Fibroblast of skin of left biceps (primary cell): ENCODE measurements at places on chromosomes 3 and 15.

- DNase-seq = no peak
Observed at GRCh38 chr15:51299187-51300015, 39.0 kb downstream of the CYP19A1 start.

GRCh38 chr3:67288466-67289106, 290.5 kb downstream of the KBTBD8 start:
- DNase-seq = no peak

- DNase-seq = no peak
Observed at GRCh38 chr3:112302881-112303763, 9.1 kb upstream of the SLC9C1 start.

GRCh38 chr3:137347817-137348368, 390.1 kb downstream of the IL20RB start:
- DNase-seq = no peak

DNA sequence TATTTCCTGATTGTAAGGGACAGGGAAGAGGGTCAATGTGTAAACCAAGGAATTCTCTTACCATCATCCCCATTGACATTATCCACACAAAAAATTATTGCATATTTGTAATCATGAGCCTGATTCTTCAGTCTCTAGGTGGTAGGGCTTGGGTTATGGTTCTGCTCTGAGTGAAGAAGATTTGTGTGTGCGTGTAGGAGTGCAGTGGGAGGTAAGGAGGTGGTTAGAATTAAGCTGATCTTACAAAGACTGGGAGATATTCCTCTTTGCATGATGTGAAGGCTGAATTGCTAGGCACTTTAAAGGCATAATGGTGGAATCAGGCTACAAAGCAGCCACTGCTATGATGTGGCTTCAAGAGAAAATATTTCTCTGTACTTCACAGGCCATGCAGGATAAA, 23.0 kb upstream of the MINDY4B start:
- no peak for DNase-seq

- no peak for DNase-seq
Observed at GRCh38 chr3:155335724-155336354, 42.4 kb upstream of the STRIT1 start.

DNA sequence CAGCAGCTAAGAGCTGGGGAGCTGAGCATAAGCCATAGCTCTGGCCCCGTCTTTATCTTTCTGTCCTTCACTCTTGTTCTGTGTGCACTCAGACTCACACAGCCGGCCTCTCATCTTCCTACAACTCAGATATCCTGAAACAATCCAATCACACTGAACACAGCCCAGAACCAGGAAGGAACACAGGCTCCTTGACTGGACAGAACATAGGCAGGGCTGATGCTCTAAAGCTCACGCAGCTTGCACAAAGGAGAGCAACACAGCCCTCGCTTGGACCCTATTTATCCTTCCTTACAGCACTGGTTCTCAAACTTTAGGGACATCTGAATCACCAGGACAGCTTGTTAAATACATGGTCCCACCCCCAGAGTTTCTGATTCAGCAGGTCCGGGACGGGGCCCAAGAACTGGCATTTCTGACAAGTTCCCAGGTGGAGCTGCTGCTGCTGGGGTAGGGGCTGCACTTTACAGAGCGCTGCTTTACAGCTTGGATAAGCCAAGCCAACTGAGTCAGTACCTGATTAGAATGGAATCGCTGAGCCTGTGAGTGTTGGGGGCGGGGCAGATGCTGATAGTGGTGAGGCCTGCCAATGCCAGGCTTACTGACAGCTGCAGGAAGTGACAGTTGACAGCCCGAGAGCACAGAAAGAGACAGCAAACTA, 65.1 kb downstream of the MRPL46 start:
- no peak for DNase-seq

DNA sequence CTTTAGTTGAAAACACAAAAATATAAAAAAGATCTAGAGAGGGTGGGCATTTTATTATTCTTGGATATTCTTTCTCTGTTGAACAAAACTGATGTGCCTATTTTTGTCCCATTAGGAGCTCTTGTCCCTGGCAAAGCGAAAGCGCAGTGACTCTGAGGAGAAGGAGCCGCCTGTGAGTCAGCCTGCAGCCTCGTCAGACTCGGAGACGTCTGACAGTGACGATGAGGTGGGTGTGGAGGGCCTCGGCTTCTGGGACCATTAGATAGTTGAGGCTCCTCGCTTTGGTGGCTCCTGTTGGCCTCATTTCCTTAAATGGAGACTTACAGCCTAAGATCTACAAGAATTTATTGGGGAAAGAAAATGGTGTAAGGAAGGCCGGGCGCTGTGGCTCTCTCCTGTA, 21.3 kb downstream of the RTF1 start:
- no peak for DNase-seq

DNA sequence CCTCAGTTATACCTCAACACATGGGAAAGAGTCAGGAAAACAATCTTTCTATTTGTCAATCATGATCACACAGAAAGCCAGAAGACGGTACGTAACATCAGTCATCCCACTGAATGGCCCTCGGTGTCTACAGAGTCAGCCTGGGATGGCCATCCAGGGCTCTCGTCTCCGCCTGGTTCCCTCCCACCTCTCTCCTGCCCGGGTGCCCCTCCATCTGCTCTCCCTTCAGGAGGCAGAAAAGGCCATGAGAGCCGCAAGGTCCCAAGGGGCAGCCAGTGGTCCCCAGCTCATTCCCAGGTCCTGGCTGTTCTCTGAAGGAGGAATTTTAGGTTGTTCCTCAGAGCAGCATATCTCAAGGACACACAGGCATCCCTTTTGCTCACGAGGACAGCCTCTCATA, 4.4 kb upstream of the LRRC15 start:
- DNase-seq = no peak

GRCh38 chr3:59442046-59442445, 392.2 kb upstream of the CFAP20DC start:
- DNase-seq = no peak

DNA sequence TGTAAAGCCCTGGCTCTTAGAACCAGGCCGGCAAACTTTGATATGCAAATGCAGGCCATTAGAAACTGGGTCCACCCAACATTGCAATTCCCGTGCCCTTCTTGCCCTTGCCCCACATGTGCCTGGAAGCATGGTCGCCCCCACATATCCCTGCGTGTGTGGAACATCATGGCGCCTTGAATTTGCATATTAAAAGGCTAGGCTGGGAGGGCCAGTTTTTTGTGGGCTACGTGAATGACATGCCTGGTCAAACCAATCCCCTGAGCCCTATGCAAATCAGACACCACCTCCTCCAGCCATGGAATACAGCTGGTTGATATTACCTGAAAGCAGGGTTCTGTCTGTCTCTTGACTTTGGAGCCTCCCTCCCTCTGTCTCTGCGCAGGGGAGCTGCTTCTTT, 58.7 kb upstream of the ARHGEF26 start:
- no peak for DNase-seq

GRCh38 chr3:129259612-129260477, 10.4 kb downstream of the COPG1 start:
- DNase-seq = no peak

- no peak for DNase-seq
Observed at GRCh38 chr3:116474801-116475200, 29.5 kb upstream of the LSAMP start.

GRCh38 chr15:43107751-43108150, 1.9 kb upstream of the UBR1 start:
- DNase-seq = no peak

DNA sequence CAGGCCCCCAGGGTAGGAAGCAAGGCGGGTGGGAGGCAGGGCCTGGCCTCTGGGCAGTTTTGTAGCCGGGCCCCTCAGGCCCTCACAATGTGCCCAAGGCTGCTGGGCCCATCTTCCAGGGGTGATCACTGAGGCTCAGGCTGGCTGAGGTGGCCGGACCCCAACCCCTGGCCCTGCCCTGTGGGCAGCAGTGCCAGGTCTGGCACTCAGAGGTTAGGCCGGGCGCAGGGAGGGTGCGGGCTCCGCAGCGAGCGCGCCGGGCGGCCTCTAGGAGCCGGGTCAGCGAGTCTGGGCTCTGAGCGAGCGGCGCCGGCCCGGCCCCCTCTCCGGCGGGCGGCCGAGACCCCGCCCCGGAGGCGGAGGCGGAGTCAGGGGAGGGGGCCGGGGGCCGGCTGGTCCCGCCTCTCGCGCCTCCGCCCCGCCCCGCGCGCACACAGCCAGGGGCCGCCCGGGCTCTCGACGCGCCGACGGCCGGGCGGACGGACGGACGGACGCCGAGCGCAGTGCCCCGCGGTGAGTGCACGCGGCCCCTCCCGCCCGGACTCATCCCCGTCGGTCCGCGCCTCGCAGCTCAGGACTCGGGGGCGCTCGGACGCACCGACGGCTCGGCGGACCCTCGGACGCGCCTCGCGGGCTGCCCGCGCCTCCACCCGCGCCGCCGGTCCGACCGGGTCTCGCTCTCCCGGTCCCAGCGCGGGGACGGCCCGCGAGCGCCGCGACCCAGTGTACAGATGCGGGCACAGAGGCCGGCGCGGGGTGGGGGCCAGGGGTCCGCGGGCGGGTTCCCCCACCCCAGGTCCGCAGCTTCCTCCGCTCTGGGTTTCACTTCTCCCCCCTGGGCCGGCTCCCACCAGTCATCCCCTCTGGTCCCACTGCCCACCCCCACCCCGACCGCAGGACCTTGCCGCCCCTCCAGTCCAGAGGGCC, at the start of gene FBLN2:
FBLN2 (plus strand) TSS at position 430 of the 927 bp plus-strand sequence. CDS start 21,231 bp downstream, outside the sequence.
- DNase-seq = no peak

DNA sequence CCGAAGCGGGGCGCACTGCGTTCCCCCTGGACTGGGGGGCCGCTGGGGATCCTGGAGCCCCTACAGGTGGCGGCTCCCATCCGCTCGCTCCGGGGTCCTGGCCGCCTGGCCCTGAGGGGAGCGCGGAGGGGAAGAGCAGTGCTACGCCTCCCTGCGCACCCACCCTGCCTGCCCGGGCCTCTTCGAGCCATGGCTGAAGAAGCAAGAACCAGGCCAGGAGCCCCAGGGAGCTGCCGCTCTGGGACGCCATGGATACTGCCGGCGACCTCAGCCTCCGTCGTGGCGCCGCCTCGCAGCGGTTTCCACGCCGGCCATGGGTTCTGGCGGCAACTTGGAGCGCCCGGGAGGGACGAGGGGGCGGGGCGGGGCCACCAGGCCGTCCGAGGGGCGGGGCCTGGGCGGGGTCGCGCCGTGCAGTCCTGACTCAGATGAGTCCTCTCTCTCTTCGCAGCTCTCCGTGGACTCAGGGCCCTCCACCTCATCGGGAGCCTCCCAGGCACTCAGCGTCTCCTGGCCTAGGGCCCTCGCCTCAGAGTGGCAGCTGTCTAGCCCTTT, 50.9 kb downstream of the MYL3 start:
- peak; percentile 7 for DNase-seq

GRCh38 chr15:70351391-70351790, 253.7 kb upstream of the TLE3 start:
- no peak for DNase-seq

GRCh38 chr3:197376020-197376419, 77.6 kb upstream of the DLG1 start:
- DNase-seq = no peak

DNA sequence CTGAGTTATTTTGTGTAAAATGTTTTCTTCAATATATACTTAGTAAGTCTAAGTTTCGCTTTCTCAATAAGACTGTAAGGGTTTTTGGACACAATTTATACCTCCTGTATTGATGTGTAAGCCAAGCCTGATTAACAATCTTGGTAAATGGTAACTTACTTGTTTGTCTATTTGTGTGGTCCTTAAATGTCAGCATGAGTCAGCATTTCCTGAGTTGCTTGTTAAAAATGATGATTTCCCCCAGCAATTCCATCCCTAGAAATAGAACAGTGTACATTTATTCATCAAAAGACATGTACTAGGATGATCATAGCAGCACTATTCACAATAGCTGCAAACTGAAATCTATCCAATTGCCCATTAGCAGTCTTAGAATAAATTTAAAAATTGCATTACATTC, 53.4 kb upstream of the LRIG1 start:
- DNase-seq = no peak

- no peak for DNase-seq
Observed at GRCh38 chr3:188807006-188807405, 364.8 kb upstream of the TPRG1 start.

GRCh38 chr3:128458746-128459460, 7.8 kb downstream of the DNAJB8 start:
- DNase-seq = no peak

- no peak for DNase-seq
Observed at GRCh38 chr3:28069438-28069837, 172.0 kb upstream of the CMC1 start.

- DNase-seq = no peak
Observed at GRCh38 chr3:50534681-50535330, 31.4 kb upstream of the CACNA2D2 start.

DNA sequence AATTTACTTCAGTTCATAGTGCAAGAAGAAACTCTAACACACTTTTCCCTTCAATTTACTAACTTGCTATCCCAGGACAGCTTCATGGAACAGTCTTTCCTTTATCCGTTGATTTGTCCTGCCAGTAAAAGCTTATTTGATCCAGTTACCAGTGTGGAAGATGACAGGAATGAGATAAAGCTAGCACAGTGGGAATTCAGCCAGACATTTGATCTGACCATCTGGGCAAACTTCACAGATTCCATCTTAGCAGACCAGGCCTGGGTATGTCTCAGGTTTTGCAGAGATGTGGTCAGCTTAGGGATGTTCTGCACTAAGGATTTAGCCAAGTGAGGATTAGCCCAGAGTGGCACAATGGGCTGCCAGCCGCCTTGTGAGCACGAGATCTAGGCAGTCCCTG, 19.7 kb downstream of the CEMIP start:
- no peak for DNase-seq

DNA sequence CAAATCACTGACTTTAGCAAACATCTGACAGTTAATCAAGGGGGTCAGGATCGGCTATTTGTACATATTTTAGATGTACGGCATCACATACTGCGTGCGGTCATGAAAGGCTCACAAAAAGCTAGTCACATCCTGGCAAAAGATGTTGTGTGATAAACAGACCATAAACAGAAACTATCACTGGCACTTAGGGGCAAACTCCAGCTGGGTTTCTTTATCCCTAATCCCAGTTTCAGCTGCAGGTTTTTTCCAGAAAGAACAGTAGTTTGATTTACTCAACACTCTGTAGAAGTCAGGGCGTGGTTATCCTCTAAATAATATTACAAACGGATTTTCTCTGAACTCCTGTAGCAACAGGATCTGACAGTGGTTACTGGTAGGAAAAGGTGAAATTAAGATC, 112.4 kb upstream of the BHLHE40 start:
- DNase-seq = no peak

DNA sequence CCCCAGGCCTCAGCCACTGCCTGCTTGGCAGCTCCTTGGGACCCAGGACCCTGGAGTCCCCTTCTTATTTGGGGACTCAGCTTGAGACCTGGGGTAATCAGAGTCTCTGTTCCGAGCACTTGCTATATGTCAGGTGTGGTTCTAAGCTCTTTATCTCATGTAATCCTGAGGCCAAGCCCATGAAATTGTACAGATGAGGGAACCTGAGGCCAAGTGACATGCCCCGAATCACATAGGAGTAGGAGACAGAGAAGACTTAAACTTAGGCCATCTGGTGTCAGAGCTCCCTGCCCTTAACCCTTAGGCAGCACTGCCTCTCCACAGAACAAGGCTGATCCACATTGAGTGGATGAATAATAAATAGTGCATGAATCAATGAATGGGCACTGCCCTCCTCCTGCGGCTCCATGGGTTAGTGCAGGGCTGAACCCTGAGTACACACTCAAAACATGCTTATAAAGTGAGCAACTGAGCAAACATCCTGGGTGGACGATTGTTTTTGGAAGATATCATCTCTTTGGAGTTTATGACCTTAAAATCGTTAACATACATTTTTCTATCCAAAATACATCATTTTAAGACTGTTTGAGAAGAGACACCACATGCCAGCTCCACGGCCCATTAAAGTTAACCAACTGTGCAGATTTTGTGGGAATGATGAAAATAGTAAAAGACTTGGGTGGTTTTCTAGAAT, 33.2 kb upstream of the IQSEC1 start:
- no peak for DNase-seq

- no peak for DNase-seq
Observed at GRCh38 chr3:59856934-59857460, 807.2 kb upstream of the CFAP20DC start.
